Activated T-helper 1 cell treated with Interleukin-2 at 50 U/mL for 16 hours (primary cell): ENCODE measurements at places on chromosomes 6 and 20.

GRCh38 chr6:130355572-130355971 is 10.2 kb upstream of the TMEM200A start:
- no peak for DNase-seq

- DNase-seq: no peak
These were observed 9.1 kb upstream of the RPL7L1 start for GRCh38 chr6:42870145-42870936.

DNA sequence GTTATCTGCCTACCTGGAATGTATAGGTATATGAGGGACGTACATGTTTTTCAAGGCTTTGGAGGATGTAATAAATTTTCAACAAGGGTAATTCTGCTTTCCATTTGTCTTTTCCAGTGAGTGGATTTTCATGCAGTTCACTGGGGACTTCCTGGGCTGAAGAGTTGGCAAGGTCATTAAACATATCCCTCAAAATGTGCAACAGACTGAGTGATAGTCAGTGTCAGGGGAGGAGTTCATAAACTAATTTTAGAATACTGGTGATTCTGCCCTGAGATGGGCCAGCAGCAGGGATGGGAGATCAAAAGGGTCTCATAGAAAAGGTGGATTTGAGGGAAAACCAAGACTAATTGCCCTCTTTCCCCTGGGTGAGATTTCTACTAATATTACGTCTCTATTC is 122.3 kb upstream of the CLDN20 start:
- no peak for DNase-seq

- no peak for DNase-seq
These were observed 252.0 kb downstream of the KIF16B start for GRCh38 chr20:16321291-16321690.

DNA sequence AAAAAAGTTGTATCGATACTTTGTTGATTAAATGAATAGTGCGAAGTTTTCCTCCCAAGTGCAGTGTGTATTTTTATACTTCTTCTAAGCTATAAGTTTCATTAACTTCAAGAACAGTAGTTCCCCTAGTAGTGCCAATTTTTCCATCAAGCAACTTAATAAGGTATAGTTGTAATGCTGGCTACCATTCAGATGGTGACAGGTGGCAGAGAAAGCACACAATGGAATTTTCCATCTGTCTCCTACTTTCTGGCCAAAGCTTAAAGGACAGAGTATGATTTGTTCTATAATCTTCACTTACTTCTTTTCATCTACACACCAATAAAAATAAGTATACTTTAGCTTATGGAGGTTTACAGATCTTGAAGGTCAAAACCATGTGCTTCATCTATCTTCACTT is 431.1 kb downstream of the NKAIN2 start:
- no peak for DNase-seq
